Sciatic nerve (tissue), 2 donors: ENCODE measurements at places on chromosomes 5 and 9. TPM values are rescaled to one million over a fixed set of nuclear protein-coding genes. Genes with fewer than 3 reads are reported as not detected.

TAF11L14 gene
- not detected for total RNA-seq

DNA sequence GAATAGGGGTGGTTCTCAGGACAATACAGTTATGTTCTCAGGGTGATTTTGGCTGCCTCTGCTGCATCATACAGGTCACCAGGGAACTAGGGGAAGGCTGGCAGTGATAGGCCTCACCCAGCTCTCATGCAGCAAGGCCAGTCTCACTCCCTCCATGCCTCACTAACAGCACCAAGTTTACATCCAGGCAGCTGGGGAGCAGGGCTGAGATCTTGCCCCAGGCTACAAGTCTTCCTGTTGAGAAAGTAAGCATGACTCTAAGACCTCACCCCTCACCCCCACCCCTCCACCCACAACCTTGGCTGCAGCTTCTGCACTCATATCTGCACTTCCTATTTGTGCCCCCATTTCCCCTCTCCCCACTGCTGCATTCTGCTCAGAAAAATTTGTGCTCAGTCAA, 481.2 kb downstream of the ACTL7B start:
- DNase-seq: no peak

GRCh38 chr5:67065237-67065636, 131.4 kb downstream of the CD180 start:
- no peak for DNase-seq

GRCh38 chr9:98472216-98472615, 216.8 kb upstream of the TBC1D2 start:
- no peak for DNase-seq

DNA sequence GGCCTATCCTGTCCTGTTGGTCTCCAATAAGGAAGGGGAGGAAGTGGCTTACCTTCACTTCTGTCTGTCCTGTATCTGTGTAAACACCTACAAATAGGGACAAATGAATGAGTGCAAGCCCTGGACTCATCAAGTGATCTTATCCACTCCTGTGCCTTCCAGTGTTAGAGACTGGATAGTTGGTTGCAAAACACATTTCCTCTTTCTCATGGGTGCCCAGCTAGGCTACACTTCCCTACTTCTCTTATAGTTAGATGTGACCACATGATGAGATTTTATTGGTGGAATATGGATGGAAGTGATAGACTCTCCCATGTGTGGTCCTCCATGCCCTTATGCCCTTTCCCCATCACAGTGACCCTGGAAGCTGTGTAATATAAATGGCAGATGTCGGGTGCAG, 16.9 kb upstream of the PFDN1 start:
- no peak for DNase-seq

DNA sequence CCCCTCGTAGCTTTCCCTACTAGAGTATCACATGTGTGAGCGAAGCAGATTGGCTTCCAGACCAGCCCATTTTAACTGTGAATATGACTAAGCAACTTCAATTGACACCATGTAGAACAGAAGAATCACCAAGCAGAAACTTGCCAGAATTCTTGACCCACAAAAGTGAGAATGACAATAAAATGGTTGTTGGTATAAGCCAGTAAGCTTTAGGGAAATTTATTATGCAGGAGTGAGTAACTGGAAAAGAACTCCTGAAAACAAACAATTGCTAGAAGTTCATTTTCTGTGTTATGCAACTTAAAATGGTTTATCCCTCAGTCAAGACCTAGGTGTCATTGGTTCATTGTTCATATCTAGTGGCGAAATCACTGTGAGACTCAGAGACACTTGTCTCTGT, 303.1 kb downstream of the DMRT2 start:
- DNase-seq: no peak

DNA sequence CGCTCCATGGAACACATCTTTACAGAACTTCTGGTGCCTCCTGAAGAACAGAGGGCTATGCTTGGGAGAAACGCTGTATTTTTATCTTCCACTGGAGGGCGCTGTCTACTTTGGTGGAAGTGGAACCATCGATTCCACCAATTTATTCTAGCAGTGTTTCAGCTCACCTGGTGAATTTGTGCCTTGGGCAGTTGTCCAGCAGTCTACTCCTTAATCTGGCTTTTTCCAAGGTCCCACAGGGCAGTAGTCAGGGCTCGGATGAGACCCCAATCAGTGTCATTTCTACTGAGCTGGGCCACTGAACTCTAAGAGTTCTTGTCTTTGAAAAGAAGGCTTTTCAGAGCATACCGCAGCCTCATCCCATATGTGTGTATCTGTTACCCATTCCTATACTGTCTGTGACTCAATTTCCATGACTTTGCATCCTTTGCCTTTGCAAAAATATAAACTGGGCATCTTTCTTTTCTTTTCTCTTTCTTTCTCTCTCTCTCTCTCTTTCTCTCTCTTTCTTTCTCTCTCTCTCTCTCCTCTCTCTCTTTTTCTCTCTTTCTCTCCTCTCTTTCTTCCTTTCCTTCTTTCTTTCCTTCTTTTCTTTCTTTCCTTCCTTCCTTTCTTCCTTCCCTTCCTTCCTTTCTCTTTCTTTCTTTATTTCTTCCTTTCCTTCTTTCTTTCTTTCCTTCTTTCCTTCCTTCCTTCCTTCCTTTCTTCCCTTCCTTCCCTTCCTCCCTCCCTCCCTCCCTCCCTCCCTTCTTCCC, 138.4 kb upstream of the ZNF618 start:
- DNase-seq: no peak

DNA sequence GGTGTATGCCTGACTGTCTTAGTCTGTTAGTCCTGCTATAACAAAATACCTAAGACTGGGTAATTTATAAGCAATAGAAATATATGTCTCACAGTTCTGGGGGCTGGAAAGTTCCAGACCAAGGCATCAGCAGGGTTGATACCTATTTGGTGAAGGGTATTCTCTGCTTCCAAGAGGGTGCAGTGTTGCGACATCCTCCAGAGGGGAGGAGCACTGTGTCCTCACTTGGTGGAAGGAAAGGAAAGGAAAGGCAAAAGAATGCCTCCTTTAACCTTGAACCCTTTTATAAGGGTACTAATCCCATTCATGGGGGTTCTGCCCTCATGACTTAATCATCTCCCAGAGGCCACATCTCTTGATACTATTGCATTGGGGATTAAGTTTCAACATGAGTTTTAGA, 42.0 kb upstream of the SLC24A2 start:
- DNase-seq: no peak
